ENCODE measurements at places on chromosomes 5 and 9.

DNA sequence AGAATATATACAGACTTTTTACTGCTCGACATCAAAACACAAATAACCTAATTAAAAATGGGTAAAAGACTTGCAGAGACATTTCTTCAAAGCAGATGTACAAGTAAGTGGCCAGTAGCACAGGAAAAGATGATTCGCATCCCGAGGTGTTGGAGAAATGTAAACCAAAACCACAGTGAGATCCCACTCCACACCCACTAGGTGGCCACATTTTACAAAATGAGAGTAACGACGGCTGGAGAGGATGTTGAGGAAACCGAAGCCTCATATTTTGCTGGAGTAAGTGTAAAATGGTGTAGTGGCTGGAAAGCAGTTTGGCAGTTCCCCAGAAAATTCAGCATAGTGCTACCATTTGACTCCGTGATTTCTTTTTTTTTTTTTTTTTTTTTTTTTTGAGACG is 21.3 kb upstream of the GBGT1 start:
- no peak for DNase-seq

- no peak for DNase-seq
Observed at GRCh38 chr9:109797006-109797405, 17.0 kb downstream of the PALM2AKAP2 start.

DNA sequence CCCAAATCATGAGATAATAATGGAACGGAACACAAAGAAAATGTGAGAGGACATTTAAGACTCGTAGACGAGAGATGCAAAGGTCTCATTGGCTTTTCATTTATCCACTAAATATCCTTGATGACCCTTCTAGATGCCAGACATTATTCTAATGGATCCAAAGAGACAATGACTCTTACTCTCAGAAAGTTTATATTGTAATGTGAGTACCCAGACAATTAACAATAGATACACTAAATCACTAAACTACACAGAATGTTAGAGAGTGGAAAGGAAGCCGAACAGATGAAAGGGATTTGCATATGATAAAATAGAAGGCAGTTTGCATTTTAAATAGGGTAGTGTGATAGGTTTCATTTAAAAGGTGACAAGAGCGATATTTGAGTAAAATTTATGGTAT is 973.3 kb downstream of the TAF11L14 start:
- no peak for DNase-seq

DNA sequence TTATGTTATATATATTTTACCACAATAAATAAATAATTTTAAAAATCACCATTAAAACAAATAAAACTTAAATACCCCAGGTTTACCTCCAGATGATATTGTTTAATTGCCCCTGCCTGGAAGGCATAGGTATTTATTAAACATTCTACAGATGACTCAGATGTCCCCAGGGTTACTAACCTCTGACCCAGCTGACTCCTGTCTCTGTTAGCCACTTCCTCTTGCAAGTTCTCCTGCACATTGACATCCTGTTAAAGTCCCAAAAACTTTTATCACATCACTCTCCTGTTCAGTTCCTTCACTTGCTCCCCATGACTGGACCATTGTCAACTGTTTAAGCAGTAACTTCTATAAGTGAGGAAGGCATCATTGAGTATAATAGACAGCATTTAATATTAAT is 37.0 kb upstream of the RAB3C start:
- DNase-seq: no peak
